Heart right ventricle (tissue), 16 donors: ENCODE measurements at places on chromosomes 2 and 18.

DNA sequence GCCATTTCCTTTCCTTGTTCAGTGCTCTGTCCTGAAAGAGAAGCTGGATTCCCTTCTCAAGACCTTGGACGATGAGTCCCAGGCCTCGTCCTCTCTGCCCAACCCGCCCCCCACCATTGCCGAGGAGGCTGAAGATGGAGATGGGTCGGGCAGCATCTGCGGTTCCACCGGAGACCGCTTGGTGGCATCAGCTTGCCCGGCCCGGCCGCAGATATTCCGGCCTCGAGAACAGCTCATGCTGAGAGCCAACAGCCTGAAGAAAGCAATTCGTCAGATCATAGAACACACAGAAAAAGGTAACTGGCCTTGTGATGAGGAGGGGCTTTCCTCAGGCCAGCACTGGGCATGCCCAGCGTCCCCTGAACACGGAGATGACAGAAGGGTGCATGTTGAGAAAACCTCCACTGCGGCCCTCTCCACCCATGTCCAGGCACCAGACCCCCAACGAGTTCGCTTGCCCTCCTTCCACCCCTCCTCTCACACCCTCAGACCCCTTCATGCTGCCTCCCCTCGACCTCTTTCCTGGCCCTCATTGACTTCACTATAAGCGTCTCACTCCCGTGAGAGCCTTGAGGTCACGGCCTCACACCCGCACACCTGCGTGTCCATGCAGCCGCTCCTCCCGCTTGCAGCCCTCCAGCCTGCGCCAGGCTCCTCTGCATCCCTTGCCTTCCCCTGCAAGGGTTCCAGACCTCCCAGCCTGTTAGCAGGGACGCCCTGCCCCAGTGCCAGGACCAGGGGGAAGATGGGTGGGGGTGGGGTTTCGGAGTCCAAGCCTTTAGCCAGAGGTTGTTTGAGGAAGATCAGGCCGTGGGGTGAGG, 95.0 kb downstream of the DGKD start:
- H3K27me3 ChIP-seq: no peaks in the 10 kb centered on the region
- no peak overlapping the region for H3K4me3 ChIP-seq
- no peak overlapping the region for H3K27ac ChIP-seq
- H3K4me1 ChIP-seq: no peaks in the 10 kb centered on the region
- no peak for DNase-seq
- peaks cover 100% of the 10 kb centered on the region for H3K36me3 ChIP-seq

GRCh38 chr2:46270384-46270783, 26.8 kb upstream of the EPAS1 start:
- no peak for DNase-seq
- H3K4me1 ChIP-seq: peaks cover 2% of the 10 kb centered on the region
- H3K27me3 ChIP-seq: no peaks in the 10 kb centered on the region
- H3K4me3 ChIP-seq: no peak overlapping the region
- no peaks in the 10 kb centered on the region for H3K36me3 ChIP-seq
- peak overlapping the region; percentile 62 for H3K27ac ChIP-seq

GRCh38 chr18:49174478-49174877, 223.7 kb upstream of the SMAD7 start:
- no peaks in the 10 kb centered on the region for H3K27me3 ChIP-seq
- H3K36me3 ChIP-seq: no peaks in the 10 kb centered on the region
- no peak for DNase-seq
- no peak overlapping the region for H3K27ac ChIP-seq
- H3K4me1 ChIP-seq: peaks cover 26% of the 10 kb centered on the region

DNA sequence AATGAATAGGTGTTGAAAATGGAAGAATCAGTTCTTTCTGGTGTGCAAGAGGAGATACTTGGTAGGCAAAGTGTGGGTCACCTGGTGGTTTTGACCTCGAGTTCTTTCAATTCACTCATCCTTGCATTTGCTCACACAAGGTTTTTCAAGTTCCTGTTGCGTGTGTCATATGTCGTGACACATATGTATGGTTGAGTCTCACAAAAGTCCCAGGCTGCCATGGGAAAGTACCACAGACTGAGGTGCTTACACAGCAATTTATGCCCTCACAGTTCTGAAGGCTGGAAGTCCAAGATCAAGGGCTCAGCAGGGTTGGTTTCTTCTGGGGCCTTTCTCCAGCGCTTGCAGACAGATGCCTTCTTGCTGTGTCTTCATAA, 64.4 kb downstream of the NCK2 start:
- no peak overlapping the region for H3K27ac ChIP-seq
- no peak for DNase-seq
- H3K27me3 ChIP-seq: no peaks in the 10 kb centered on the region
- H3K4me1 ChIP-seq: peaks cover 26% of the 10 kb centered on the region

DNA sequence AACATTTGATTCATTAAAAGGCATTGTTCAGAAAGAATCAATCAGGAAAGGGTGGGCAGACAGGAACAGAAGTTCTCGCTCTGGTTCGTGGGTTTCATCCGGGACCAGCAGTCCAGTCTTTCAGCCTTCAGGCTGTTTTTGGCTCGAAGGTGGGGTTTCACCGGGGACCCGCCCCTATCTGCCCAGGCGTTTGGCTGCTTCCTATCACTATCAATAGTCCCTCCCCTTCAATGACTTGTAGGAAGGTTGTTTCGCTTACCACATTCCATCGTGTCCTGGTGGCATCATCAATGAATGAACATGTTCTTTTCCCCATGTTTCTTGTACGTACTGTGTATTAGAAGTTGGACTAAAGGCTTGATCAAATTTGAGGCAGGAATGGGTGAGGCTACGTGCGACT, 130.3 kb downstream of the NEDD4L start:
- H3K36me3 ChIP-seq: no peaks in the 10 kb centered on the region
- H3K4me3 ChIP-seq: no peak overlapping the region
- H3K4me1 ChIP-seq: no peaks in the 10 kb centered on the region
- no peak overlapping the region for H3K27ac ChIP-seq
- no peaks in the 10 kb centered on the region for H3K27me3 ChIP-seq

DNA sequence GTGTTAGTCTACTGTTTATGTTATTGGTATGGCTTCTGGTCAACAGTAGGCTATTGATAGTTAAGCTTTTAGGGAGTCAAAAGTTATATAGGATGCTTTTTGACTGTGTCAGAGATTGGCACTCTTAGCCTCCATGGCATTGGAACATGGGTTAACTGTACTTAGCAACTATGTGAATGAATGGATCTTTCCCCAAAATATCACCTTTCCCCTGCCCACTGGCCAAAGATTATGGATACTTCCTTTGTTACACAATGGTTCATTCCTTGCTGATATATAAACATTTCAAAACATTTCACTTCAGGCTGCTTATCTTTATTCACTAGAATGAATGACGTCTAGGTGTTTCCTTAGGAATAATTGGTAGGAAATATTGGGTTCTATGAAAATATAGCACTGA, 62.1 kb upstream of the DOCK10 start:
- no peak overlapping the region for H3K27ac ChIP-seq
- H3K4me3 ChIP-seq: no peak overlapping the region
- H3K27me3 ChIP-seq: no peaks in the 10 kb centered on the region
- H3K36me3 ChIP-seq: no peaks in the 10 kb centered on the region
- DNase-seq: no peak
- no peaks in the 10 kb centered on the region for H3K4me1 ChIP-seq

GRCh38 chr2:196510246-196510645, 129.3 kb upstream of the CCDC150 start:
- H3K36me3 ChIP-seq: no peaks in the 10 kb centered on the region
- no peaks in the 10 kb centered on the region for H3K27me3 ChIP-seq
- no peaks in the 10 kb centered on the region for H3K4me1 ChIP-seq
- no peak overlapping the region for H3K27ac ChIP-seq
- no peak overlapping the region for H3K4me3 ChIP-seq

- no peak overlapping the region for H3K4me3 ChIP-seq
- H3K27me3 ChIP-seq: no peaks in the 10 kb centered on the region
- no peaks in the 10 kb centered on the region for H3K36me3 ChIP-seq
- no peak for DNase-seq
- H3K4me1 ChIP-seq: no peaks in the 10 kb centered on the region
Observed at GRCh38 chr2:210536973-210537650, 19.3 kb upstream of the CPS1 start.
